ENCODE measurements at places on chromosomes 2 and 18.

DNA sequence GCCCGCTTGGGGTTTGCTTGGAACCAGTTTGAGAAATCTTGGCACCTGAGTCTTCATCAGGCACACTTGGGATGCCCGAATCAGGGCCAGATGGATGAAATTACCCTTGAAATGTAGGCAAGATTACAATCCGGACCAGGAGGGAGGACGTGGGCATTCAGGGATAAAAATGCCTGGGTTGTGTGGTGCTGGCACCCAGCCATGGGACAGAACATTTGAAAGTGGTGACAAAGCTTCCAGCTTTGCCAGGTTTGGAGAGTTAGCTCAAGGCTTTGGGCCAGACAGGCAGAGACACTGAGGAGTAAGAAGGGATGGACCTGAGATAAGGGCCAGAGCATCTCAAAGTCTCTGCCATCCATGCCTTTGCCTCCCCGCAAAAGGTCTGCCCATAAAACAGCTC, 182.2 kb downstream of the TTC32 start:
- no peak for DNase-seq

GRCh38 chr18:48615566-48616401, 77.0 kb downstream of the CTIF start:
- no peak for DNase-seq

DNA sequence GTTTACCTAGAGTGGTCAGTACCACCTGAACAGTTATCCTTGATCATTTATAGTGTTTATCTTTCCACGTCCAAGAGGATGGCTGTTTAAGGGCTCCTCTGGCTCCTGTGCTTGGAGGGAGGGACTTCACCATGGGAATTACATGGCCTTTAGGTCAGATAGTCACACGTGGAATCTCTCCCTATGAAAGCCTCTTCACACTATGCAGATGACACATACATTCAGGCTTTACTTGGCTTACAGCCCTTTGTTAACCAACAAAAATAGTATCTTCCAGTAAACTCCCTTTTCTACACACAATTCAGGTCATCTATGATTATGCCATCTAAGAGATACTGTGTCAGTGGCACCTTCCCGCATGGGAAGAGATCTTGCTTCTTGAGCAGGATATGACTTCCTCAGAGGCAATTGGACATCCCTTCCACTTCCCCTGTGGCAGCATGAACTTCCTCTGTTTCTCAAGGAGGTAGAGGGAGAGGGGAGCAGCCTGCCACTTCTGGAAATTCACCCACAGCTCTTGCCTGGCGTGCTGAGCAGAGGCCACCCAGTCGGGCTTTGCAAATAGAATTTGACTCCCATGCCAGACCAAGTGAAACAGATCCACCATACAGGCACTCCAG, 53.5 kb downstream of the COLEC12 start:
- no peak for DNase-seq

DNA sequence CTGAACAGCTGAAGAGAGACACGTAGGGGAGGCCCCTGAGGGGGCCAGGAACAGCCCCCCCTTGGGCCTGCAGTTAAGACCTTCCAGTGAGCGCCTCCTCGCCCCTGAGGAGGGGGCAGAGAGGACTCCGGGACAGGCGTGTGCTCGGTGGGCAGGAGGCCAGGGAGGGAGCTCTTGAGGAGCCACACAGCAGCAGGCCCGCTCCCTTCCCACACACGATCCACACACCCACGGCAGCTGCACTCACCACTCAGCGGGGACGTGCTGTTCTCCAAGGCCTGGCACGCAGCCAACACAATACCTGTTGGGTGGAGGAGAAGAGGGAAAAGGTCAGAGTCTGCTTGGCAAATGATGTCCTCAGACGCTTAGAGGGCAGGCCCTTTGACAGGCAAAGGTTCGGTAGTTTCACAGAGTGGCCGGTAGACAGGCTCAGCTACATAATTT, 39.0 kb downstream of the TGFA start:
- no peak for DNase-seq

DNA sequence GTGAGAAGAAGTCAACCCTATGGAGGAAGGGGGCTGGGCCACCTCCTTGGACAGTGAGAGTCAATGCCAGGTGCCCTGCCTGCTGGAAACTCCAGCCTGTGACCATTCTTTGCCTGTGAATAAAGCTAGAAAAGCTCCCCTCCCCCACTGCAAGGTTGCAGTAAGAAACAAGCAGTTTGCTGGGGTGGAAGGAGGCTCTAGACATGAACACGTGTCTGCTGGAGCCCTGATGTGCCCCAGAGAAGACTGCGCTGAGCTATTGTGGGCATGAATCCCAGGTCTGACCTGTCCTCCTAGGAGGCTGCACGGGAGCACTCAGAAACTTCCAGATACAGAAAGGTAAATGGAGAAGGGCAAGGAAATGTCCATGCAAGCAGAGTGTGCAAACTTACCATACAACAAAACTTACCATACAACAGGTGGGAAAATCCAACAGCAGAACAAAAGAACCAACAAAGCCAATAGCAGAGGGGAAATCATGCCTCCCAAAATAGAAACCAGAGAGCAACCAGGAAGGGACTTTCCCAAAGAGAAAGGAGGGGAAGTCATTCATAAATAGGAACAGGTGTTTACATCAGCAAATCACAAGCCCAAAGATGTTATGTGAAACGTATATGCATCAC, 278.7 kb downstream of the BCL2 start:
- DNase-seq, result peak; percentile 53

DNA sequence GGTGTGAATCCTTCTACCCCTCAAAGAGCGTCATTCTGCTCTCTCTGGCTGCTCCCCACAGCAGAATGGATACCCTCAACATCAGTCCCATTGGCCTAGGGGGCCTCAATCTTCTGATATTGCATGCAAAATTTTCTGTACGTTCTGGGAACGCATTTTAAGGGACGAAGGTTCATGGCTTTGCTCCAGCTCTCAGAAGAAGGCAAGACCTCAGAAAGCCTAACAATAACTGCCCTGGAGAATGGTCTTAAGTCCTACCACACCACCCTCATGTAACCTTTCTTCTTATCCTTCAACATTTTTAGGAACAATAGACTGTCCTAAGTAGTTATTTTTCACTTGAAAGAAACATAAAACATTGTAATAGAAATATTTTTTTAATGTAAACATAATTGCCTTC, 212.6 kb downstream of the PRKCE start:
- no peak for DNase-seq

GRCh38 chr2:202064171-202064880, 8.7 kb upstream of the KIAA2012 start:
- no peak for DNase-seq

- DNase-seq, result no peak
These were observed 11.2 kb downstream of the ANKAR start for GRCh38 chr2:189685540-189686229.

- DNase-seq, result no peak
These were observed 28.9 kb upstream of the RNF152 start for GRCh38 chr18:61921621-61922235.

GRCh38 chr18:5237083-5237722, 40.1 kb upstream of the AKAIN1 start:
- no peak for DNase-seq

GRCh38 chr2:217249121-217250012, 389.5 kb upstream of the TNP1 start:
- DNase-seq, result no peak

GRCh38 chr2:216653093-216653799, 20.0 kb downstream of the IGFBP2 start:
- no peak for DNase-seq

GRCh38 chr2:178401994-178402437, 49.0 kb downstream of the PRKRA start:
- no peak for DNase-seq

GRCh38 chr2:177584030-177584692, 191.6 kb downstream of the AGPS start:
- no peak for DNase-seq

DNA sequence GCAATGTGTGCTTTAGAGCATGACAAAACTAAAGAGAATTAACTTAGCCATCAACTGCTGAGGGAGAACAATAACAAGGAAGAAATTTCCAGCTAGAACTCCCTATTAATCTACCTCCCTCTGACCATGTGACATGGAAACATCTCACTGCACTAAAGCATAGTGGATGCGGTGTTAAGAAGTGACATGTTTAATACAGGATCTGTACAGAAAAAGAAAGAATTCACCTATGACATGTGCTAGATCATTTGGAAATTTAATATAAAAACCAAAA, 202.3 kb upstream of the KLHL14 start:
- no peak for DNase-seq

DNA sequence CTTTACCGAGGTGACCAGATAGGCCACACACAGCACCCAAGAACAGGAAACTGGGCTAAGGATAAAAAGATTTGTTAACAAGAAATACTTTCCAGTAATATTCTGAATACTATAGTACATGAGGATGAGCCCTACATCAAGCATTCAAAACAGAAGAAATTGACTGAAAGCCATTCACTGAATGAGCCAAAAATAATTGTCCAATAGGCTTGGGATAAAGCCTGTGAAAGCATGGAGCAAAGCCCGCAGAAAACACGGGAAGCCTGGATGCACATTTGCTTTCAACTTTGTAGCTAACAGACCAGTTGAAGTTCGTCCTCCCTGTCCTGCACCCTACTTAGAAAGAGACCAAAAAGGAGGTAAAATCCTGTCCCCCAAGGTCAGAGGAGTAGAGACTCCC, 56.3 kb downstream of the DIPK1C start:
- no peak for DNase-seq

- DNase-seq, result no peak
These were observed 4.0 kb downstream of the PID1 start for GRCh38 chr2:229267080-229267479.

DNA sequence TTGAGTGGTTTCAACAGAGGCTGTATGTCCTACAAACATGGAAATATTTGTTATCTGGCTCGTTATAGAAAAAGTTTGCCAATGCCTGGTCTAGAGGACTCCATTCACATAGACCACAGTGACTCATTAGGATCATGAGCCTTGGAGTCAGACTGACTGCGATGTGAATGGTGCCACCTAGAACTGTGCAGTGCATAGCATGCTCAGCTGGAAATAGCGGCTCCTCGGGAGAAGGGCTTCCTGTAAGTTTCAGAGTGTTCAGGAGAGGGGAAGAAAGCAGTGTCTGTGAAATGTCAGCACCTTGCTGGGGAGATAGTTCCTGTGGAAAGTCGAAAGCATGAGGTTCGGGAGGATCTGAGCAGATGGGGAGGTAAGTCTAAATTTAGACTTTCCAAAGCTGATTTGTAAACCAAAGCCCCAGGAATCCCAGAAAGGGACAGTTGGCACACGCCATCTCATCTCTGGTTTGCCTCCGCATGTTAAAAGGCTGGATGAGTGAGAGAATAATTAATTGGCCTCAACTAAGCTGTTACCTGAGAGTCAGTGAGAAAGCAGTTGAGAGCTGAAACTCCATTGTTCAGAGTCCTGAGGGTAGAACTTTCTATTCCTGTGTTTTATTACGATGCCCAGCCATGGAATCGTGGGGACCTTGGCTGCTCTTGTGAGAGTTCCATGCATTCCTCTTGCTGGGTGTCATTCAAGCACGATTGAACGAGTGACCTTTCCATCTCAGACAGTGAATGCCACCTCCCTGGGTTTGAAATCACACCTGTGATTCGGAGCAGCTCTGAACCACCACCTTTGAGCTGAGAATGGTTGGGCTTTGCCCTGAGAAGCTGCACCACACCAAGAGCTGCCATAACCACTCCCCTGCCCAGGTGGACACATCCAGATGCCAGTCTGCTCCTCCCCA, 99.5 kb downstream of the MAPK4 start:
- no peak for DNase-seq

GRCh38 chr18:35971661-35972196, 750 bp upstream of the RMP24 start:
- no peak for DNase-seq

- DNase-seq, result no peak
These were observed 1.5 kb downstream of the XDH start for GRCh38 chr2:31413025-31413424.

DNA sequence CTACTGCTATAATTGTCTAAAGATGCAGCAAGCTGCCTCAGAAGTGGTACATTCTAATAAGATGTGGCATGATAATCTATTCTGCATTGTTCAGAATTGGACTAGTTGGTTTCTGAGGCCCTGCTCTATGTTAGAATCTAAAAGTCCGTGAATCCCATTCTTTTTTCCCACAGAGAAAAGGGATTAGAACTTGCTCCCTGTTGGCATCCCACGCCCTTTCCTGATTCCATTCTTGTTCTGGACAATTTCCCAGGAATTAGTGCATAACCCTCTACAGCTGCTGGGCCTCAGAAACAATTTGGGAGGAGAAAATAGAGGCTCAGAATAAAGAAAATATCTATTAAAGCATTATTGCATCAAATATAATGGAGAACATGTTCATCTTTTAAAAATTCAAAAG, 282.7 kb downstream of the NRXN1 start:
- DNase-seq, result no peak

DNA sequence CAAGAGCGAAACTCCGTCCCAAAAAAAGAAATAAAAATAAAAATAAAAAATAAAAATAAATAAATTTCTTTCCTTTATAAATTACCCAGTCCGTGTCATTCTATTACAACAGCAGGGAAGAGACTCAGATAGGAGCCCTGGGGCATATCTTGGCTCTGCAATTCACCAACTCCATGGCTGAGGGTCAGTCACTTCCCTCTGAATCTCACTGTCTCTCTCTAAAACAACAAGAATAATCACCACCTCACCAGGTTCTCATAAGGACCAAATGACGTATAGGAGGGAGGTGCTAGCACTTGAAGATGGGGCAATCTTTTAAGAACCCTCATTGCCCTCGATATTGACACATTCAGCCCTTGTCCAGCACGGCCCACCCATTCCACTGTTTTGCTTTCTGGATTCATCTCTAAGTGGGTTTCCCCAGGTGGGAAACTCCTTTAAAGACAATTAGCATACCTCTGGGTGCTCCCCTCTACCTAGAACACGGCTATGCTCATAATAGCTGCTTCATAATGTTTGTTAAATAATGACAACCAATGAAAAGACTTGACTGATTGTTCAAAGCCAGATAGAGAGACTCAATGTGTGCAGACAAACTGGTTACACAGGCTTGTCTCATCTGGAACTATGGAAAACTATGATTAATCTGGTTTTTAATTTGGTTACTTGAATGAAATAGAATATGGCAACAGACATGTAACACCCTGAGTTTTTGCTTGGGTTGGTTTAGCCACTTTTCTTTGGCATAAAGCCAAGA, 15.1 kb downstream of the MYCN start:
- DNase-seq, result no peak

- peak; percentile 41 for DNase-seq
These were observed 572 bp downstream of the INPP4A start for GRCh38 chr2:98445177-98445682.

DNA sequence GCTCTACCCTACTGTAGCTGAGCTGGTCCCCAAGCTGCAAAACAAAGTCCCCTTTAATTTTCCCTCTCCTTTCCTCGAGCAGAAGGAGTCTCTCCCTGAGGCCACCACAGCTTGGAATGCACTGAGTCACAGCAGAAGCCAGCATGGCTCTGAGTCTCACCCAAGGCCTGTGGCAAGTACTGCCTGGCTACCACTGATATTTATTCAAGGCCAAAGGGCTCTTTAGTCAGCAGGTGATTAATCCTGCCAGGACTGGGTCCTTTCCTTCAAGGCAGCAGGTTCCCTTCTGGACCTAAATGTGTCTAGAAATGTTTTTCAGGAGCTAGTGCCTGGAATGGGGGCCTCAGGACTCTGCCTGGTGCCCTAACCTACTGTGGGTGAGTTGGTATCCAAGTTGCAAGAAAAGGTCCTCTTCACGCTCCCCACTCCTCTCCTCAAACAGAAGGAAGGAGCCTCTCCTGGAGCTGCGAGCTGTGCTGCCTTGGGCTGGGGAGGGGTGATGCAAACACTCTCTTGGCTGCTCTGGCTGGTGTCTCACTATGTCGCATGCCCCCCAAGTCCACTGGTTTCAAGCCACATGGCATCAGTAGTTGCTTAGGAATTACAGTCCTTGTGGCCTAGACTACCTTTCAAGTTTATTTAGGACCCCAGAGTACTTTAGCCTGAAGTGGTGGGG, 53.4 kb downstream of the CD28 start:
- DNase-seq, result no peak

All from activated naive CD4-positive, alpha-beta T cell treated with anti-CD3 and anti-CD28 coated beads for 36 hours (primary cell).